ENCODE measurements at places on chromosomes 6 and 20.

GRCh38 chr6:89357390-89357789 lies 4.9 kb upstream of the UBE2J1 start:
- DNase-seq = no peak

DNA sequence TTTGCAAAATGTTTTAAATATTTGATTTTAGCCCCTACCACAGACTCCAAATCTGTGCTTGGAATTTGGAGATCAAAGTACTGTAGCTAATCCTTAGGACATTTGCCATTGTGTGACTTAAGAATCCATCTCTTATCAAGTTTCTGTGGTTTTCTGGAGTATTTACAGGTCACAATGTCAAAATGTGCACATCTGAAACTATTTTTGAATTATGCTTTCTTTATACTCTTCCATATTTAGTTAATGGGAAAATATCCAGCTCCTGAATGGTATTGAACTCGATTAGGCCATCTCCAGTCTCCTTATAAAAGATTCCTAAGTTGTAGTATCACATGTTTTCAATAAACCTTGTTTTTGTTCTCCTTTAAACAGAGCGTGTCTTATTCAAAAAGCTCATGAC lies 162.5 kb downstream of the KHDC1L start:
- DNase-seq = no peak

GRCh38 chr6:45566882-45567281 lies 189.1 kb upstream of the SUPT3H start:
- DNase-seq = no peak

- no peak for DNase-seq
These were observed 280.0 kb upstream of the TBX18 start for GRCh38 chr6:85044361-85044760.

GRCh38 chr20:5863040-5863833 lies 87.1 kb downstream of the TRMT6 start:
- no peak for DNase-seq

DNA sequence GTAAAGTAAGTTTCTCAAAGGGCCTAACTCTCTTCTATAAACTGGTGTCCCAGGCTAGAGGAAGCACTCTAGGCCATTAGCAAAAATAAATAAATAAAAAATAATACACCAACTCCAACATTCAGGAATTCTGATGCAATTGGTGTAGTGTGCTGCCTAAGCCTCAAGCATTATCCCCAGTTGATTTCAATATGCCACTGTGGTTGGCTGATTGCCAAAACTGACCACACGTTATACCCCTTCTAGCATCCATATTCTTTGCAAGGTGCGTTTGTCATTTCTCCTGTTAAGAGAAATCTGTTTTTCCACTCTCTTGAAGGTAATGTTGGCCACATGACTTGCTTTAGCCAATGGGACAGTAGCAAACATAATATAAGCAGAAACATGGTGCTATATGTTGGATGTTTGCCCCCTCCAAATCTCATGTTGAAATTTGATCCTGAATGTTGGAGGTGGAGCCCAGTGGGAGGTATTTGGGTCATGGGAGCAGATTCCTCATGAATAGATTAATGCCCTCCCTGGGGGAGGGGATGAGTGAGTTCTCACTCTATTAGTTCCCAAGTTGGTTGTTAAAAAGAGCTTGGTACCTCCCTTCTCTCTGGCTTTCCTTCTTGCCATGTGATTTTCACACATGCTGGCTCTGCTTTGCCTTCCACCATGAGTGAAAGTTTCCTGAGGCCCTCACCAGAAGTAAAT lies 71.9 kb upstream of the PLCB4 start:
- no peak for DNase-seq

DNA sequence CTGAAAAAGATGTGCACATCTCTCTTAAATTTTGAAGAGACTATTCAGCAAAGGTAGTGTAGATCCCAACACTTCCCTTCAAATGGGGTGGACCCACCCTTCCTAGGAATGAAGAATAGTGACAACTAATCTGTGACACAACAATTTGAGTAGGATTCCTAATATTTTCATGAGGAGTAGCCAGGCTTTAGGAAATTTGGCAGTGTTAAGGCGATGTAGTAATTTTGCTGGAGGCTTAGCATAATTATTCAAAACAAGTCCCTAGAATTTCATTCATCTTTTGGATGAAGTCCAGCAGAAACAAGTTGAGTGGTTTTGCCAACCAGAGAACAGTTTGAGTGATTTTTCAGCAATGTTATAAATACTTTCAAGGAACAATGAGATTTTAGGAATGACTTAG lies 52.4 kb downstream of the ELOVL4 start:
- DNase-seq = no peak

DNA sequence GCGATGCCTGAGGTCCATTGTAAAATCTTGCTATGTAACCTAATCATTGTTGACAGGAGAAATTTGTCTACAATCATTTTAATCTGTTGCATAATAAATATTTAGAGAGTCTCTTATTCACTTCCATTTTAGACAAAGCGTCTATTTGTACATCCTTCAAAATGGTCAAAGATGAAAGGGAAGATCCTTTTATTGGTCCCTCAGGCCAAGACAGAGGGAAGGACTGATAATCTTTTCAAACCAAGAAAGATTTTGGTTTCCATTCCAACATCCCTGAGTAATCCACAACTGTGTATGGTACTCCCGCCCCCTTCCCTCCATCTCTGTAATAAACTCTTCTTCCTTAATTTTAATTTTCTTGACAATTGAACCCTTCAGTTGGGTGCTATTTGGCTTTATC lies 111.6 kb upstream of the SCP2D1 start:
- no peak for DNase-seq

- DNase-seq = no peak
These were observed 289.2 kb downstream of the CD83 start for GRCh38 chr6:14406614-14407331.

DNA sequence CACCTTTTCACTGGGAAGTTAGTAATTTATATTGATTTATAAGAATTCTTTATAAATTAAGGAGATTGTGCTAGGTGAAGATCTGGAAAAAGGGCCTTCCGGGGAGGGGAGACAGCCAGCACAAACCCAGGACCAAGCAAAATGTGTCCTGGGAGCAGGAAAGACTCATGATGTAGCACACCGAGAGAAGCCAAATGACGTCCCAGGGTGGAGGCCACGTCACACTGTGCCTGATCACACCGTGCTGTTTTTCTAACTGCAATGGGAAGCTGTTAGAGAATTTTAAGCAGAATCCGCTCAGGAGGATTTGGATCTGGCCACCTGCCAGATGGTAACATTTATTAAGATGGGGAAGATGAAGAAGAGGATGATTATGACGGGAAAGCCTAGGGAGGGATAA lies 72.7 kb upstream of the AKAP12 start:
- no peak for DNase-seq
